Activated T-helper 1 cell treated with anti-CD3 and anti-CD28 coated beads, Interleukin-12 subunit alpha, Interleukin-12 subunit beta, Interleukin-2, Interleukin-4 antibody, amounts not matched to agents 30 ng/mL and 10 ng/mL and 1 ng/mL, durations not matched to agents 14 hours and 24 hours and 36 hours (primary cell): ENCODE measurements at places on chromosomes 12 and 14. TPM values are rescaled to one million over a fixed set of nuclear protein-coding genes. Genes with fewer than 3 reads are reported as not detected.
A peak's percentile ranks its signal among the peaks of the same experiment; 100 is the strongest.

The ACOT4 gene
- total RNA-seq = 1.1 and 1.9 TPM in 2 replicates

The NR4A1 gene
- total RNA-seq = 52.7 and 60.3 TPM in 2 replicates

The CABP1 gene
- total RNA-seq = not detected in 2 replicates

The KMT2D gene
- 107 and 109 TPM in 2 replicates for total RNA-seq

The INHBC gene
- 0.15 TPM in 1 of 2 replicates, not detected in the other for total RNA-seq

The MMP14 gene
- 1.5 and 2.6 TPM in 2 replicates for total RNA-seq

The COX8C gene
- not detected in 2 replicates for total RNA-seq

The TPH2 gene
- total RNA-seq = not detected in 2 replicates

DNA sequence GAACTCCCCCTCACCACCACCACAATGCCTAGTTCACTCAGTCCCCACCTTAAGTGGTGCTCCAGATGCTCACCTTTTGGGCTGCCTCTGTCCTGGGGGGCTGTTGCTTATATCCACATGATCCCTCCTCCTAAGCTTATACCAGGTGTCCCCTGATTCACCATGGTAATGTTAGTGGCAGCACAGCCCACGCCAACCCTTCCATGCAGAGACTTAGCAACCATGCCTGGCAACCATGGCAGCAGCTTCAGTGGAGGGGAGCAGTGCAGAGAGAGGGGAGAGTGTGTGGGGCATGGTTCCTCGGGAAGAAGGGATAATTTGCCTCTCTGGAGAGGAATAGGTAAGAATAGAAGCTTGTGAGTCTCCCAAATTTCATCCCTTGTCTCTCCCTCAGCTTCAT, 1.2 kb upstream of the DDN start:
- peaks cover 23% of the 10 kb centered on the region for H3K4me1 ChIP-seq
- H3K27ac ChIP-seq = no peak overlapping the region
- peaks cover 40% of the 10 kb centered on the region for H3K36me3 ChIP-seq
- no peak for DNase-seq

DNA sequence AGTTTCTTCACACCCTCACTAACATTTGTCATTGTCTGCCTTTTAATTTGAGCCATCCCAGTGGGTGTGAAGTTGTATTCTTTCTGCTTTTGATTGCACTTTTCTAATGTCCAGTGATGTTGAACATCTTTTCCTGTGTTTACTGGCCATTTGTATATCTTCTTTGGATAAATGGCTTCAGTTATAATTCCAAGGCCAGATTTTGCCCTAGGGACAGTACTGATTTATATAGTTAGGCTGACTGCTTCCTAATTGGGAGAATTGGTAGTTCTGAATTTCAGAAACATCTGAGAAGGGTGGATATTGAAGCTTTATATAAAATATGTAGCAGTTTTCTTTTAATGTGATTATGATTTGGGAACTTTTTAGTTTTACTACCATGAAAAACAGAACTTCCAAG, 97.4 kb downstream of the BORCS5 start:
- H3K4me1 ChIP-seq = peaks cover 41% of the 10 kb centered on the region
- no peak for DNase-seq
- no peak overlapping the region for H3K27ac ChIP-seq

DNA sequence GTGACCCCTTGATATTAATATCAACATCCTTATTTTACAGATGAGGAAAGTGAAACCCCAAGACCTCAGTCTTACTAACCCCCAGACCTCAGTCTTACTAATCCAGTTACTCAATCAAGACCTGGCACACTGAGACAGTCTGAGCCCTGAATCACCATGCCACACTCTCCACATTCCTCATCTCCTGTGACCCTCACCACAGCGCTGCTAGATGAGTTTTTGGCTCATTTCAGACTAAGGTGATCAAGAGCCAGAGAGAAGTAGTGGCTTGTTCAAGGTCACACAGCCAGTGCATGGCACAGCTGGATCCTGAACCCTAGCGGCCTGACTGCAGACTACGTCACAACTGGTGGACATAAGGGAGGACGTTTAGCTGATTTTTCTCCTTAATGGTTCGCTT, 579.2 kb downstream of the BCL11B start:
- H3K36me3 ChIP-seq = no peaks in the 10 kb centered on the region
- DNase-seq = no peak
- H3K27me3 ChIP-seq = peaks cover 1% of the 10 kb centered on the region
- no peak overlapping the region for H3K4me3 ChIP-seq
- no peak overlapping the region for H3K27ac ChIP-seq
- no peaks in the 10 kb centered on the region for H3K4me1 ChIP-seq

DNA sequence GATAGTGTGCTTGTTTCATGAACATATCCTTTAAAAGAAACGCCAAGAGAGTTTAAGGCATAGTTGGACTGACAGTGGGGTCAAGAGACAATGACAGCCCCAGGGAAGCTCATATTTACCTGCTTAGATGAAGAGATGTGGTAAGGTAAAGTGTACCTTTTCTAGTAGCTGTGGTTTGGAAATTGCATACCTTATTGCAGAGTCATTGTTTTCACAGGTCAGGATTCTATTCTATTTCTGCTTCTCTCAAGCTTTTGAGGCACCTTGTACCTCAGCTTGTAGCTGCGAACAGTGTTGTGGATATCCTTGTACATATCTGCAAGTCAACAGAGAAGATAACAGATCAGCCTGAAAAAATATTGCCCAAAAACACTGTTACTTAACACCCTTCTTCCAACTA, 47.7 kb downstream of the ATP6V1D start:
- DNase-seq = no peak
- H3K27me3 ChIP-seq = no peaks in the 10 kb centered on the region
- H3K27ac ChIP-seq = no peak overlapping the region
- H3K4me3 ChIP-seq = no peak overlapping the region
- no peaks in the 10 kb centered on the region for H3K4me1 ChIP-seq

DNA sequence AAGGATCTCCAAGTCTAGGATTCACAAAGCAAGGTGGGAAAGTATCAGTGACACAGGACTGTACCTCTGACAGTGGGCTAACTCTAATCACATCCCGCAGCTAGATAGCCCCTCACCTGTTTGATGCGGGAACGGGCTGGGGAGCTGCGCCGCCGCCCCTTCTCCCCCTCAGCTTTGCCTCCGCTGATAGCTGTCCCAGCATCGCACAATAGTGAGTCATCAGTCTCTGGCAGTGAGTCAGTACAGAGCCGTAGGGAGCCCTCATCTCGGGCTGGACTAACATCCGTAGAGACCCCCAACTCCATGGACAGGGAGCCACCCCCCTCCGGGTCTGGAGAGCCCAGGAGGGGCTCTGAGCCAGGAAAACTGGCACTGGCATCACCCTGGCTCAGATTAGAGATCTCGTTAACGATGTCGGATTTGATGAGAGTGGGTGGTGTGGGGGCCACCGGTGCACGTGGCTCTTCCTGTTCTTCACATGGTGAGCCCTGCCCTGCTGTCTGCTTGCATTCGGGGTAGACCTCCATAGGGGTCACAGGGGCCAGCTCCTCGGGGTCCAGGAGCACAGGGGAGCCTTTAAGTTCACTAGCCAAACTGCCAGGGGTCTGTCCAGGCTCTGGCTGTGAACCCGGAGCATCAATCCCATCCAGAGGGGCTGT, 10.9 kb downstream of the KMT2D start:
- no peak overlapping the region for H3K27ac ChIP-seq
- H3K36me3 ChIP-seq = peaks cover 58% of the 10 kb centered on the region
- peaks cover 2% of the 10 kb centered on the region for H3K4me1 ChIP-seq

DNA sequence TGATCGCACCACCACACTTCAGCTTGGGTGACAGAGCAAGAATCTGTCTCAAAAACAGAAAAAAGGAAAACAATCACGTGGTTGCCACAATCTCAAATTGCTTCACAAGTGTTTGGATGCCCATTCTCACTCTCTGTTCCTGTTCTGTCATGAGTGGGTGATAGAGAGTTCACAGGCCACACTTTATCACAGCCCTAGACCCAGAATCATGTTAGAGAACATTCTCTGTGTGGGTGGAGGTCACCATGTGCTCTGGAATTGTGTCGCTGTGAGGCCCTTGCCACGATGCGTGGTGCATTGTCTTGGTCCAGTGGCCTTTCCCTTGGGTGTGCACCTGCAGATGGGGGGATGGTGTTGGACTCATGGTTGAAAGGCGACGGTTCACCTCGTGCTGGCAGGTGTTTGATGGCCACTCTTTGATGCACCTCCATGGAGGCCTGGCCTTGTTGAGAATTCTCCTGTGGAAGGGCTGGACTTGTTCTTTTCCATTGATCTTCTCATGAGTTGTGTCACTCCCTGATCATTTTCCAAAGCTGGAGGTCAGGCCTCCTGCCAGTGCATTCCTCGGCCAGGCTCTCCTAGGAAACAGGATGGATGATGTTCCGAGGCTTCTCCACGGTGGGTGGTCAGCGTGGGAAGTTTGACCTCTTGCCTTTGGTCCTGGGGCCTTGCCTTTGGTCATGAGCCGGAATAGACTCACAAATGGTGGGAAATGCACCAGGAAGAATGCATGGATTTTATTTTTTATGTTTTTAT, 91.9 kb downstream of the SLC24A4 start:
- H3K27ac ChIP-seq = no peak overlapping the region
- H3K27me3 ChIP-seq = peaks cover 4% of the 10 kb centered on the region
- no peaks in the 10 kb centered on the region for H3K4me1 ChIP-seq
- DNase-seq = no peak

DNA sequence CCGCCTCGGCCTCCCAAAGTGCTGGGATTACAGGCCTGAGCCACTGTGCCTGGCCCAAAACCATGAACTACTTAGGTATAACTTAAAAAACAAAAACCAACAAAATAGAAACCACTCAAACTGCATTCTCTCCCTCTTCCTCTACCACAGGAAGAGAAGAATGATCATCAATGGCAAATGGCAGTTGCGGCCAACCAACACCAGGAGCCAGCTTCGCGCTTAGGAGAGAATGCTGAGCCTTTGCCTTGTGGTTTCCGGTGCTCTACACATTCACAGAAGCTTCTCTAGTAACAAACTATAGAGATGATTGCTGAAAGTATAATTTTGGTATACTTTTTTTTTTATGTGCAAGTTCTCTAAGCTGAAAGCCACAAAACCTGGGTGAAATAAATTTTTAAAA, 17.1 kb downstream of the CATSPERB start:
- DNase-seq = peak; percentile 40
- H3K27ac ChIP-seq = peak overlapping the region; percentile 70
- H3K4me3 ChIP-seq = peak overlapping the region; percentile 42
- H3K36me3 ChIP-seq = peaks cover 8% of the 10 kb centered on the region
- H3K27me3 ChIP-seq = no peaks in the 10 kb centered on the region
- H3K4me1 ChIP-seq = peaks cover 16% of the 10 kb centered on the region

DNA sequence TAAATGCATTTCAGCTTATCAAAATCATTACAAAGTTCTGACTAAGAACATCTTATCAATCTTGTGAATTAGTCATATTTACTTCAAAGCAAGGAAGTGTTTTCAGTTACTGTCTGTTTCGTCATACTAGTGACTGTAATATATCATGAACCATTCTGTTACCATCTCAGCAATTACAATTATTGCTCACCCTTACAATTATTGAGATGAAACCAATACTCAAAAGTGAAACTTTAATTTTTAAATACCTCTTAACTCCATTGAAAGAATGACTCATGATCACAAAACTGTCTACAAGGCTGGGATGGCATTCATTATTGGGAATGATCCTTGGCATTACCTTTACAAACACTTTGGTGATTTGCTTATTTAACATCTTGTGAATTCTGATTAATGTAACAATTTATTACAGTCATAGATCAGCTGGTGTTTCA, 90.3 kb downstream of the RPS6KA5 start:
- H3K36me3 ChIP-seq = peaks cover 41% of the 10 kb centered on the region
- H3K27me3 ChIP-seq = no peaks in the 10 kb centered on the region

- H3K4me1 ChIP-seq = peaks cover 30% of the 10 kb centered on the region
- no peak for DNase-seq
- H3K27me3 ChIP-seq = no peaks in the 10 kb centered on the region
- H3K36me3 ChIP-seq = peaks cover 4% of the 10 kb centered on the region
Observed at GRCh38 chr14:65257425-65257824, 155.1 kb upstream of the FUT8 start.
